DMS79 treated with DMSO at 0.1 percent for 48 hours (cell line): ENCODE measurements at places on chromosomes 3 and 15.
A peak's percentile ranks its signal among the peaks of the same experiment; 100 is the strongest.

- no peak for DNase-seq
These were observed 517.0 kb downstream of the SQOR start for GRCh38 chr15:46151786-46152185.

- DNase-seq, result no peak
These were observed 37.5 kb downstream of the LINGO1 start for GRCh38 chr15:77595231-77595630.

DNA sequence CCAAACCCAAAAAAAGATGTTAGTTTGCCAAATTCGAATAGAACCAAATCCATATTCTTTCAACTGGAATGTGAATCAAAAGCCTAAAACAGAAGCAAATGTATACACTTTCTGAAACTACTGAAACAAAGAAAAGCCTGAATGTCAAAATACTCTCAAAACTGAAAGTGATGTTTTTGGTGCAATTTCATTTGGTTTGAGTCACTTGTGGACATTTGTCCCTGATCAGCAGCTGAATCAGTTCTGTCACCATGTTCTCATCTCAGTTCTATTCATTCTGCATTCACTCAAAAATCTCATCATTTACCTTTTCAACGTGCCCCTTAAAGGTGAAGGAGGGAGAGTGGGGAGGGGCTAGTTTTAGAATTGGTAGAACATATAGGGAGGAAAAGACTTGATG, 266.8 kb downstream of the ABHD5 start:
- no peak for DNase-seq

DNA sequence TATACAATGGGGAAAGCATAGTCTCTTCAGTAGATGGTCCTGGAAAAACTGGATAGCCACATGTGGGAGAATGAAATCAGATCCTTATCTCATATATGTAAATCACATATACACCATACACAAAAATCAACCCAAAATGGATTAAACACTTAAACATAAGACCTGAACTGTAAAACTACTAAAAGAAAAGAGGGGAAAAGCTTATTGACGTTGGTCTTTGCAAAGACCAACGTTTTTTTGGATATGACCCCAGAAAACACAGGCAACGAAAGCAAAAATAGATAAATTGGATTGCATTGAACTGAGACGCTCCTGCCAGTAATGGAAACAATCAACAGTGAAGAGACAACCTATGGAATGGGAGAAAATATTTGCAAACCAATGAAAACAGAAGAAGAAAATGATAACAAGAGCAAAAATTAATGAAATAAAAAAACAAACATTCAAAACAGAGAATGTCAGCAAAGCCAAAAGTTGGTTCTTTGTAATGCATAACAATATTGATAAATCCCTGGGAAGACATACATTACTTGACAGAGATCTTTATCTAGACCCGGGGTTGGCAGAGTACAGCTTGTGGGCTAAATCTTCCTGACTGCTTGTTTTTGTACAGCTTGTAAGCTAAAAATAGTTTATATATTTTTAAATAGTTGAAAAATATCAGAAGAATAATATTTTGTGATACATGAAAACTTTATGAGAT, 86.9 kb downstream of the NEO1 start:
- DNase-seq, result no peak

GRCh38 chr15:65655026-65655425, 33.3 kb downstream of the SLC24A1 start:
- no peak for DNase-seq

DNA sequence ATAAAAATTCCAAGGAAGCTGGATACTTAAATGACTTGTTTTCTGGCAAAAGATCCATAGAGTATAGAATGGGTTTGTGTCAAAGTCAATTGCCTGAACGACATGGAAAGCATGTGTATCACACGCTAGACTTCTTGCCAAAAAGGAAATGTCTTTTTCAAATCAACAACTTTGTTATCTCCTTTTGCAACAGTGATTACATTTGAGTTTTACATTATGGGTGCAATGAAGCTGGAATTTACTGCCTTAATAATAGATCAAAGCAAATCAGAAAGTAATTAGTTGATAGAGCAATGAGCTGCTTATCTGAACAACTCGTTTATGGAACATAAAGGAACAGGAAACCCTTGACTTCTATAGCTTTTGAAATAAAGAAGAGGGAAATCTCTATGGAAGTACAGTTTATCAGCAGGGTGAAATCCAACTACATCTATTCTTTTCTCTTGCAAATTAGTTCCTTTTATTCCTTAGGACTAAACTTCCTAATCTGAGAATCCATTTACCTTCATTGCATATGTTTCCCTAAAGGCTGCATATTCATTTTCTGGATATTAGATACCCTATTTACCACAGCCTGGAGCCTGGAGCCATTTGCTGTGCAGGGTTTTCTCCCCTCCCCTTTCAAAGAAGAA, 415.1 kb upstream of the NECTIN3 start:
- DNase-seq, result no peak

- DNase-seq, result no peak
These were observed 18.8 kb upstream of the GOLGA8J start for GRCh38 chr15:30063835-30064546.

DNA sequence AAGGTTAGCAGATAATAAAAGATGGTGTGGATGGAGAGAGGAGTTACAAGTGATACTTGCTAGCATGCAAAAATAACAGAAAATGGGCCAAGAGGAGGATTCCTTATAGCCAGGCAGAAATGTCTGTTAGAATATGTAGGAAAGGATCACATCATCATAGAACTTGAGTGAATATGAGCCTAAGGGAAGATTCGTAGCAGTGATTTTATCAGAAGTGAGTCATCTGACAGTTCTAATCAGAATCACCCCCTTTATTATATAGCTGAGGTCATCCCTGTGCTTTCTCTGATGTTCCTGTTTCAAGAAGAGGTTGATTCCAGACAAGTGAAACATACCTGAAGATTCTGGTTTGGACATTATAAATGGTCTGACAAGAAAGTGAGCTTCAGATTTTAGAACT, 22.9 kb downstream of the EXOG start:
- DNase-seq, result no peak

- no peak for DNase-seq
These were observed 22.9 kb downstream of the PRR20G start for GRCh38 chr3:127264794-127265514.

GRCh38 chr3:186614597-186615483, 2.0 kb downstream of the AHSG start:
- DNase-seq, result peak; percentile 89

DNA sequence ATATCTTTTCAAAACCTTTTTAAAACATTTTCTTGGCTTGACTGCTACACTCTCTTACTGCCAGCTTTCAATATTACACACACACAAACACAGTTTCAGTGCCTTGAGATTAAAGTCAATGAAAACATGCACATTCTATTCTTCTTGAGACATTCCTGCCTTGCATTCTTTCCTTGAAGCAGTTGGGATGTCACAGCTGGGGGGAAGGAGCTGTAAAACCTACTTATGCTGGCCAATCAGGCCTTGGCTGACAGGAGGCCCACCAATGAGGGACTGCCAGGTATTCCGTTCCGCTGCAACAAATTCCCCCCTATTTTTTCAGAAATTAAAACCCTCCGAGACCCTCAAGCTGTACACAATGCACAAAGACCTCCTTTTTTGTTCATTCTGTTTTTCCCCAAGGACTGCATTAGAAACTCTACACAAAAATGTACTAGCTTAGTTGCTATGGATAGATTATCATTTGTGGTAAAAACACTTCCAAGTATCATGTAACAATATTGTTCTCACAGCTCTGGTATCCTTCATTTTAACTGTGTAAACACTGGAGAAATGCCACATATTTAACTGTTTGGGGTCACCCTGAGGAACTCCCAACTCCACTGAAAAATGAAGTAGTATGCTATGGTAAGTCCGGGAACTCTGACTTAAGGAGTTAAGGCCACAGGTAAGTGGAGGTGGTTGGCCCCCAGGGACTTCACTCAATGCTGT, 18.5 kb downstream of the FSTL1 start:
- DNase-seq, result no peak

DNA sequence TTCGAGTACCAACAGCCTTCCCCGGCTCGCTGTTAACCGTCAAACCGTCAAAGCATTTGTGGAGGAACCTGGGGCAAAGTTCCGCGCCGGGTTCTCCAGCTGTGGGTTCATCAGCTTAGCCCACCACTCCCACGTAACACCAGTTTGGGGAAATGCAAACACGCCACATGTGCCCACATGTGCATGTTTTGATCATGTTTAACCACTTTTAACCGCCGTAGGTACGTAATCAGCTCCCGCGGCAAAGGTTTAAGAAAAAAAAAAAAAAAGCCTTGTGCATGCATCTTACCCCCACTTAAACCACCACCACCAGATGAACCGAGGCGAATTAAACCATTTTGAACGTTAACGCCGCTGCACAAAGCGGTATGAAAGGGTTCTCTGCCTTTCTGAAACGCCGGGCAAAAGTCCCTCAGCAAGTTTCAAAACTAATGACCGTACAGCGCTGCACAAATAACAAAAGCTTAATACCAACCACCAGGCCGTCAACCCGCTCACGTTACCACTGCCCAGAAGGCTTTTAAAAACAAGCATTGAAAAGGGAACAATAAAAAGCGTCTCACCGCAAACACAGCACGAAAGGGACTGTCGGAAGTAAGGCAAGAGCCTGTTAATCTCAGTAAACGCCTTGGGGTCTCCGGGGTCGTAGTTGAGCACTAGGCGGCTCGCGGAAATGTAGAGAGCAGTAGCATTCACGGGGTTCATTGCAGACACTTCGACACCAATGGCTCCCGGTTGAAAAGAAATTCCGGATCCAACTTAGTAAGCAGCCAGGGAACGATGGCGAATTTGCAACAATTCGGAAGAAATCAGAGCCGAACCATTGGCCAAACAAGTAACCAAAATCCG, 1.5 kb downstream of the MSL2 start:
- peak; percentile 34 for DNase-seq

GRCh38 chr15:83673385-83673784, 19.5 kb downstream of the ADAMTSL3 start:
- no peak for DNase-seq

- no peak for DNase-seq
These were observed 4.5 kb upstream of the SEMA3B start for GRCh38 chr3:50264383-50264963.

GRCh38 chr15:64560501-64560900, 100.1 kb downstream of the ZNF609 start:
- no peak for DNase-seq

DNA sequence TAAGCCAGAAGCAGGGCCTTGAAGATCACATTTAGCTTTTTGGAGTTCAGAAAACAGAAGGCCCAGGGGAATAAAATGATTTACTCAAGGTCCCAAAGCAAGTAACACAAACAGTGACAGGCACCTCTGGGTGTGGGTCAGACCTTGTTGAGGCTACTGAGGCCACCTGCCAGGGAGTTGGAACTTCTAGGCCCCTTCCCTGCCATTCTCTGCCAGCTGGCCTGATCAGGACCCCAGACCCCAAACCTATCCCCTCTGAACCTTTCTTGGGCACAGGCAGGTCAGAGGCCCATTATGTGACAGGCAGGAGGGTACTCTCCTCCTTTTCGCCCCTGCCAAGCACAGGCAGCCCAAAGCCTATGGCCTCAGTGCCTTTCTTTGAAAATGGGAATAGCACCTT, 49.4 kb upstream of the ATP2B2 start:
- DNase-seq, result no peak

DNA sequence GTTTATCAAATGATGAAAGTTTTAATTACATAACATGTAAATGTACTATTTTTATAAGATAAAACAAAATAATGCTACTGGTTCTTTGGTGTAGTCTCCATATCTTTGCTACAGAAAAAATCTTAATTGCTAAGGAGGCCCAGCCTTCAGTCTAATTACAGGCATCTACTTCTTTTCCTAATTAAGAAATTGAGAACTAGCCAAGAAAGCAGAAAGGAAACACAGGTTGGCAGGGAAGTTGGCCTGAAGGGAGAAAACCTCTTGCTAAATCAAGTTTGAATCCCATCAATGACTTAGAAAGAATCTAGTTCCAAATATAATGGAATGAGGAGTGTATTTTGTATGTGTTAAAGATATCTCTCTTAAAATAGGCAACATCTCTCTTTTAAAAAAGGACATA, 212.4 kb upstream of the ARL6 start:
- no peak for DNase-seq

DNA sequence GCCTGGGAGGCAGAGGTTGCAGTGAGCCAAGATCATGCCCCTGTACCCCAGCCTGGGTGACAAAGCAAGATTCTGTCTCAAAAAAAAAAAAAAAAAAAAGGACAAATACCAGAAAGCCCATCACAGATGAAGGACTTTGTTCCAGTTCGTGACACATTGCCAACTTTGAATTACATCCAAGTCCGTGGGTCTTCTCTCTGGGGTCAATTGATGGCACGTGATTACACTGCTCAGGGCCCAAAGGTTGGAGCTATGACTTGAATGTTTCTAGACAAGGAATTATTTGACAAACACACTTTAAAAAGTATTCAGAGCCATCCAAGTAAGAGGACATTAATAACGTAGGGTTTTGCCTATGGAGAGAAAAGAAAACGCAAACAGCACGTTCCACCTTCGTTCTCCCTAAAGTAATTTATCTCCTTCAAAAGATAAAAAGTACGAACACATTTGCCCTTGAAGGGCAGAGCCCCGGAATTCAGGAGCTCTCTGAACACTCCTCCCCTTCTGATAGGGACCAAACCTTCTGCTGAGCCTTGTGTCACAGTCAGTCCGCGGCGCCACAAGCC, 31.3 kb upstream of the ST3GAL6 start:
- DNase-seq, result no peak
